ENCODE measurements at places on chromosomes 5 and 9.
A peak's percentile ranks its signal among the peaks of the same experiment; 100 is the strongest.

GRCh38 chr9:128372188-128372641, 1.0 kb downstream of the URM1 start:
- no peak for DNase-seq

DNA sequence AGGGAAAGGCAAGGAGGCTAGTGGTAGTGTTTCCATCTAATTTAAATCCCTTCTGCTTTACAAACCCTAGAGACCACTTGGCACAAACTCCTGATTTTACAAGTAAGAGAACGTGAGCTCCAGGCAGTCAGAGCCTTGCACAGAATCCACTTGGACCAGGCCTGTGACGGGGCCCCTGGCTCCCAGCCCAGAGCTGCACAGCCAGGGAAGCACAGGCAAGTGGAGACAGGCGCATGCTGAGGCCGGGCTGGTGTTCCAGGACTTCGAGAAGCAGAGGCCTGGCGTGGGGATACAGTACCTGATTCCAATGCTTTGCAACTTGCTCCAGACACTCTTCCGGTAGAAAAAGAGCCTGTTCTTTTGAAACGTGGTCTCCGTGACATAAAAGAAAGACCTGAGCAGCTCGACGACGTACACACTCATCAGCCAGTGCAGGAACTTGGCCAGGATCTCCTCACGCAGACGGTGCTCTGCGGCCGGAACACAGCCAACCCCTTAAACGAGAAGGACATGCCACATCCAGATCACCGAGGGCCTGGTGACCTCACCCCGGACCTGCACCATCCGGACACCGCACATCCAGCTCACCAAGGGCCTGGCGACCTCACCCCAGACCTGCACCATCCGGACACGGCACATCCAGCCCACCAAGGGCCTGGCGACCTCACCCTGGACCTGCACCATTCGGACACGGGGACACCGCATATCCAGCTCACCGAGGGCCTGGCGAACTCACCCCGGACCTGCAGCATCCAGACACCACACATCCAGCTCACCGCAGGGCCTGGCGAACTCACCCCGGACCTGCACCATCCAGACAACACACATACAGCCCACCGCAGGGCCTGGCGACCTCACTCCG, 12.5 kb downstream of the TERT start:
- DNase-seq = no peak

DNA sequence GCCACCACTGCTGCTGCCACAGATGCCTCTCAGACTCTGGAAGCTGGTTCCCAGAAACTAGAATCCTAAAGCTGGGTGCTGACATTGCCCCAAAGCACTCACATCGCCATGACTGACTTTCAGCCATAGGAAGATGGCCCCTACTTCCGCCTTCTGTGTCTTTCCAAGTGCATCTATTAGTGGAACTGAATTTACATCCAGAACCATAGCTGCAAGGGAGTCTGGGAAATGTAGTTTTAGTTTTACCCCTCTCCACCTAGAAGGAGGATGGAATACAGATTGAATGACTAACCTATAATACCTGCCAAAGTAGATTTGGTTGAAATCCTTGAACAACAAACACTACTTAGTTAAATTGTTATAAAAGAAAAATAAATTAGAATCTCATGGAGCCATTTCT, 118.8 kb downstream of the RASGRF2 start:
- no peak for DNase-seq

GRCh38 chr5:168609806-168610482, 30.8 kb upstream of the PANK3 start:
- DNase-seq = no peak

DNA sequence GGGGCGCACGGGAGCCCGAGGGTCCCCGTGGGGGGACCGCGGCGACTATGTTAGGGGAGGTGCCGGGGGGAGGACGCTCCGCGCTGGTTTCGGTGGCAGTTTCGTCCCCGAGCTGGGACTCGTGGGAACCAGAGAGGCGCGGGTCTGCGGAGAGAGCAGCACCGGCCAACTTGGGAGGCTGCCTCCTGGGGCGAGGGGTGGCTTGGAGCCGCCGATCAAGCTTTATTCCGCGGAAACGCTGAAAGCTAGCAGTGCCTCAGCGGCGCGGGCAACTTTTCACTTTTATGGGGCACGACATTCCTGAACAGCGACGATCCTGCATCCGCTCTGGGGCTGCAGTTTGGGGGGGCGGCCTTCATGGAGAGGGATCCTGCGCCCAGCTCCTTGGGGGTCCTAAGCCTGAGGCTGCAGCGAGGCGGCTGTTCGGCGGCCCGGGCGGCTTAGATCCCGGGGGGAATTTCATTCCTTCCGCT, 369 bp downstream of the OCLN start:
- DNase-seq = no peak

DNA sequence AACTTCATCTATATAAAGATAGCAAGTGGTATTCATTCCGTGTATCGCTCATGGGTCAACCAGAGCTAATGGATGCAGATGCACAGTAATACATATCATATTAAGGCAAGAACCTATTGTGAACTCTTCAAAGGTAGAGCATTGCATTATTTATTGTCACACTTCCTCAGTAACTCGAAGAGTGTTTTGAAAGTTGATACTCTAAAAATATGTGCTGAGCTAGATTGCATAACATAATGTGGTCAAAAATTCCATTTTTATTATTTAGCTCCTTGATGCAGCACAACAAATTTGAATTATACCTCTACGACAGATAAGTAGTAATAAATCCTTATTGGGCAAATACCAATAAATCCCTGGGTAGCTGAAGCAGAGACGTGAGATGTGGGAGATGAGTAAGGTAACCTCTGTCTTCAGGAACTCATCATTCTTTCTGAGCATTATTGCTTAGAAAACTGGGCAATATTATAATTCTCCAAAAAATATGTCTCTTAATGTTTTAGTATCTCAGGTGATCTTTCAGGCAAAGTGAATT, 70.3 kb downstream of the CDH18 start:
- DNase-seq = peak; percentile 36

GRCh38 chr5:164360589-164360988, 855.2 kb downstream of the MAT2B start:
- DNase-seq = no peak

DNA sequence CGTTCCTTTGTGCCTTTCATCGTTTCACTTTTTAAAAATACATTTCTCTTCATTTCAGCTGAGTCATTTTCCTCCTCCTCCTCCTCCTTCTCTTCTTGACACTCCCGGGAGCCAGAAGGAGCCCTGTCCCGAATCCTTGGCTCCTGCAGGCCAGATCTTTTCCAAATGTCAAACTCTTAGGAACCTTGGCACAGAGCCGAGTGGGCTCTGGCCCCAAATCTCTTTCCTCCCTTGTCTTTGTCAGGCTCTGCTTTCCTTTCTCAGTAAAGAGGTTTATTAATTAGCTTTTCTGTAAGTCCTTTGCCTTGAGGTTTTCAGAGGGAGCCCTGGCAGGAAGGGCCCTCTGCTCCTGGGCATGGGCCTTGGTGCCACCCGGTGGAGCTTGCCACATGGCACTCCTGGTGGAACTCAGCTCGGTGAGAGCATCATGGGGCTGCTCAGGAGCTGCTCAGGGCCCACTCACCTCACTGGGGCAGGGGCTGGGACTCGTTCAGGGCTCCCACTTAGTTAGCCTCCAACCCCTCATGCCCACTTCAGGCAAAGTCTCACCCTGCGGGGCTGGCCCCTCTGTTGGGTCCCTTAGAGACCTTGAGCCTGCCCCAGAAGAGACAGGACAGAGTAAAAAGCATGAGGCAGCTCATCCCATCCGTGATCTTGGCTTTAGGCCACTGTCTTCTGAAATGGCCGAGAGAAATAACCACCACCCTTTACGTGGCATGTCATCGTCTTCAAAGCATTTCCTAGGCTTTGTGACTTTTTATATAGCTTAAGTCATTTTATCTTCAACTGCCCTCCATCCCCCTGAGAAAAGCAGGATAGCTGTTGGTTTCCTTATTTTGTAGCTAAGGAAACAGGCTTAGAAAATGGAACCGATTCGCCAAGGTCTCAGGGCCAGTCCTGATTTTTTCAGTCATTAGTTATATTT, 17.1 kb downstream of the STC2 start:
- DNase-seq = no peak

GRCh38 chr5:16544607-16545374, 72.0 kb downstream of the RETREG1 start:
- peak; percentile 56 for DNase-seq

DNA sequence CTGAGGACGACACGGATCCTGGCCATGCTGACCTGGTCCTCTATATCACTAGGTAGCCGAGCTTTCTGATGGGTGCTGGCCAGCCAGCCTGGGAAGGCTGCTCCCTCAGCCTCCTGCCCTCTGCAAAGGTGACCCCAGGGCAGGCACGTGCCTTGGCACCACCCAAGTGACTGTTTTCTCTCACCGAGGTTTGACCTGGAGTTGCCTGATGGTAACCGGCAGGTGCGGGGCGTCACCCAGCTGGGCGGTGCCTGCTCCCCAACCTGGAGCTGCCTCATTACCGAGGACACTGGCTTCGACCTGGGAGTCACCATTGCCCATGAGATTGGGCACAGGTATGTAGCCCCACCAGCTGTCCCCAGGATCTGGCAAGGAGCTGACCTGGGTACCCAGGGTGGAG, 3.8 kb downstream of the ADAMTS13 start:
- no peak for DNase-seq

DNA sequence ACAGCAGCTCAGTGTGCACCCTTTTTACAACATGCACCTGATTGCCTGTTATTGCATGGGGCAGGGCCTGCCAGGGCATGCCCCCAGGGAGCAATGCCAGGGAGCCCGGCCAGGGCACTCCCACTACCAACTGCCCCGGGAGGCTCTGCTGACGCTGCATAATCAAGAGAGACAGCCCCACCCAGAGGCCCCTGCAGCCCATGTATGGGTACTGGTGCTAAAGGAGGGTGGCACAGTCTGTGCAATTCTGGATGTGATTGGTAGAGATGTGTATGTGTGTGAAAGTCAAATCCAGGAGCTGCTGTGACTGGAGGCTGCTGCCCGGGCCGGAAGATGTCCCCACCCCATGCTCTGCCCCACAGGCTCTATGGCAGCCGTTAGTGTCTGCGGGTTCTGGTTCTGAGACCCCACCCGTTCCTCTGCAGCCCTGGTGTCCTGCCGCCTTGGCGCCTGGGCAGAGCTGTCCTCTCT, 3.9 kb upstream of the NEURL1B start:
- no peak for DNase-seq

DNA sequence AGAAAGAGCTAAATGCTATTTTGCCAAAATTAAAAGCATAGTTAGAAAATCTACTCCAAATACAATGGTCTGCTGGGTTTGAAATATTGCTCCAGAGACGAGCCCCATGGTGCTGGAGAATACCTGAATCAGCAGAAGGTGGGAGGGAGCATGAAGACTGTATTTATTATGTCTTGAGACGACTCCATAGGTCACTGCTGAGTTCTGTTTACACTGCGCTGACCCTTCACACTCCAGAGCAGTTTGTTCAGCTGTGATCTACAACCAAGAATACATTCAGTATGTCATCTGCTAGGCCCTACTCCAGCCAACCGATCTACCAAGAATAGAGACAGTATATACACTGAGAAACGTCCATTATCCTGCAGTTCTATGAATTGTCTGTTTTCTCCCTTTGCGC, 150.5 kb downstream of the TLE1 start:
- no peak for DNase-seq

- DNase-seq = no peak
Measured at GRCh38 chr9:3528451-3528850, 2.6 kb upstream of the RFX3 start.

GRCh38 chr5:159917994-159918393, 1.7 kb downstream of the ADRA1B start:
- DNase-seq = no peak

DNA sequence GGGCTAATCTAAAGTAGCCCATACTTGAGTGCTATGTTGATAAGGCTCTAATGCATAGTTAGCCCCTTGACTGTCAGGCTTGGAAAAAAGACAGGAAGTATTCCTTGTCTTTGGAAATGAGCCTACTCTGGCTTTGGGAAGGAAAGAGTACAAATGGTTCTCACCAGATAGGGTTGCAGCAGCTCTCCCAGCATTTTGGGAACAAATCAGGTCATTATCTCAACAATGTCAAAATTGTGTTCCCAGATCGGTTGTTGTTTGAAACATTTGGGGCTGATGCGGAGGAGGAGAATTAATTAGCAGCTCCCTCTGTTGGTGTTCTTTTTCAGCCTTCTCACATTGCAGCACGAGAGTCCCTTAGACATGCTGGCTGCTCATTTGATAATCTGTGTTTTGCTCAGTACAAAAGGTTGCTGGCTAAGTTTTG, 294.7 kb upstream of the DMRT1 start:
- no peak for DNase-seq

All from iris pigment epithelial cell (primary cell).